Hematopoietic multipotent progenitor cell treated with erythropoietin and hydrocortisone succinate and interleukin-3 and kit ligand, for 6 days (in vitro differentiated cells): ENCODE measurements at places on chromosomes 16 and 17.

DNA sequence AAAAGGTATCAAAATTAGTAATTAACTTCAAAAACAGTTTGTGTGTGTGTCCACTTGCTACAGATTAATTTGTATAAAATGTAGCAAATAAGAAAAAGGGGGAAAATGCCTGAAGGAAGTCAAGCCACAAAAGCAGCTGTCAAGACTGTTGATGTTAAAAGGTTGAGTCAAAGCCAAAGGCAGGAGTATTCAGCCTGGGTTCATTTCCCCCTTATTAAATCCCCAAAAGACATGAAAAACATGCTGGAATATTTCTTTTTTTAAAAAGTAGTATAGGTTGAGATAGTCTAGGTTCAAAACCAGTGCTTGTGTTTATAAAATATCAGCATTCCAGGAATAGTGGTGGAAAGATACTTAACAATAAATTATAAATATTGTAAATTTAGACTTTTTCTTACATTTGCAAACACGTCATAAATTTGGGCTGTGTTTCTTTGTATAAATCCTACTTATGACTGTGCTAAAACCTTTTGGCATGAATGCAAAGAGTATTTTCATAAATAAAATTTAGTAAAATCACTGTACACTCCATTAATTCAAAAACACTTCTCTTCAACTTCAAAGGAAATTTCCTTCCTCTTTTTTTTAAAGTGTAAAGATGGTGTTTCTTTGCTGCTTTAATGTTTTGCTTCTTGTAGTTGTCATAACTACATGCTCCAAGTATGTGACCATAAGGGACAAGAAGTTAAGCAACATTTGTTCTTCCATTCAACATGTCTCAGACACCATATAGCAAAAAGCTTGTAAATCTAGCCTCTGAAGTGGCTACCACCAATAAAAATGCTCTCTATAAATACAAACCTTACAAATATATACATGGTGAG, 72.0 kb downstream of the SKAP1 start:
- no peak for DNase-seq

DNA sequence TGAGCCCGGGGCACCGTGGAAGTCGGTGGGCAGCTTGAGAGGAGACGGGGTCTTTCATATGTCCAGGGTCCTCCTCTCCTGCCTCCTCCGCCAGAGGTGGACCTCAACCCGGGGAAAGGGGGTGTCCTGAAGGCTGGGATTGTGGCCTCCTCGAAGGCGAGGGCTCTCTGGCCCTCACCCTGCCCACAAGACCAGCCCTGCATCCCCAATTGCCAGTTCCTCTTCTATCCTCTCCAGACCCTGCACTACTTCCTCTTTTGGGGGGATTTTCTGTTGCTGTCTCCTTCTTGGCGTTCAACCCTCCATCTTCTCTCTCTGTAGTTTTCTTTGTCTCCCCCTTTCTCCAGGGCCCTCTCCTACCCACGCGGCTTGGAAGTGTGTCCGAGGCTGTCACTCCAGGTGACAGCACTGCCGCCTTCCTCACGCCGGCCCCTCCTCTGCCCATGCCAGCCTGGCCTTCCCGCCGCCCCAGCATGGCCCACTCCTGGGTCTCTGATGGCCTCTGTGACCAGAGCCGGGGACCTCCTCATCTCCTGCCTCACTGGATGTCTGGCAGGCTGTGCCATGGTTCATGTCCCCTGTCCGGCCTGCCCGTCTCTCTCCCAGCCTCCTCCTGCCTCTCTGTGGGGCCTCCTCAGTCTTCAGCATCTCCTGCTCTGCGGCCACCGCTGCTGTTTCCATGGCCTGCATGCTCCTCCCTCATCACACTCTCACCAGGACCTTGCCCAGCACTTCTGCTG, 2.4 kb upstream of the ITGAX start:
- DNase-seq, result peak; percentile 66

GRCh38 chr16:87945351-87946042, 5.7 kb upstream of the BANP start:
- peak; percentile 52 for DNase-seq

GRCh38 chr16:68646953-68647659, 2.0 kb downstream of the CDH3 start:
- DNase-seq, result no peak

DNA sequence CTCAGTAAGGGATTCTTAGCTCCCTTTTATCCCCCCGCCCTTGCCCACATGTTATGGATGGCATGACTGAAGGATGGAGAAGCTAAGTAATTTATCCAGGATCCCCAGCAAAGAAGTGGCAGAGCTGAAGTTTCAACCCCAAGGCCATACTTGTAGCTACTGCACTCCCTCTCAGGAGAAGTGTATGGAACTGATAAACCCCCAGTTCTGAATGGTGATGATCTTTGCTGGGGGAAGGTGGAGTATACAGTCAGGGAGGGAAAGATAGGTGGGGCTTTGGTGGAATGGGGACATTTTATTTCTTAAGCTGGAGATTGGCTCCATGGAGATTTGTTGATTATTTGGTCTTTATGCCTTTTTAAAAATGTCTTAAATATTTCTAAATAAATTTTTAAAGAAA, 58.3 kb downstream of the TNRC6C start:
- DNase-seq, result peak; percentile 66

DNA sequence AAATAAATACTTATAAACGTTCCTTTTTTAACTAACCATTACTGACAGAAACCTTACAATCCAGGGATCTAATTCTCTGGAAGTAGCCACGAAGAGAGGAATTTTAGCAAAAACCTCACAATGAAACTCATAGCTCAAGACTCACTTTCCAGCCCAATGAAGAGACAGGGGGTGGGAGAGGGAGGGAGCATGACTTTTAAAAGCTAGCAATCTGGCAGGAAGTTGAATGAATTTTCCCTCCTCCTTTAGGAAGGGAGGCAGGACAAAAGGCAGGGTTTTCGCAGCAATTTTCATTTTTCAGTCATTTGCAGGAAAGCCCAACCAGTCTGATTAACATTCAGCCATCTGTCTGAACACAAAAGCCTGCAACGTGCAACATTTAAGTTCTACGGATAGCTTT, 381.5 kb upstream of the PSMD7 start:
- DNase-seq, result no peak

- DNase-seq, result no peak
Measured at GRCh38 chr16:50267151-50267631, 840 bp downstream of the ADCY7 start.

- no peak for DNase-seq
Measured at GRCh38 chr17:7631398-7632380, 1.8 kb downstream of the SHBG start.

GRCh38 chr17:47699536-47699840, 5.5 kb downstream of the TBKBP1 start:
- no peak for DNase-seq

DNA sequence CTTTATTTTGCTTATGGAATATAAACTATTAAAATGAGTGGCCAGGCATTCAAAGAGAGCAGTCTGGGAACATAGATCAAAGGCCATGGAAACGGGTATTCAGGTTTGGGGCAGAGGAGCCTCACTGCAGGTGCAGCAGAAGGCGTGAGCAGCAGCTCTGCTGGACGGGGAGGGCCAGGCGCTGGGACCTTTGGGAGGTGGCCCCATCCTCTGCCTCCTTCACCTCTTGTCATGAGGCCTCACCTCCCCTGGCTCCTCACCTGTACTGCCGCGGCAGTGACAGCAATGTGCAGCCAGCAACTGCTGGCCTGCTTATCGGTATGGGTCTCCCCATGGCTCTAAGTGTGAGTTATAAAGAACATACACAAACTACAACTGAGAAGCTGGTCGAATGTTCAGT, 109.4 kb downstream of the CDK5R1 start:
- DNase-seq, result no peak

GRCh38 chr17:77830816-77831473, 127.6 kb upstream of the TNRC6C start:
- DNase-seq, result no peak

- DNase-seq, result peak; percentile 51
Measured at GRCh38 chr17:4365628-4366326, 698 bp downstream of the UBE2G1 start.

GRCh38 chr16:87853411-87854052, 15.8 kb downstream of the SLC7A5 start:
- DNase-seq, result peak; percentile 97

DNA sequence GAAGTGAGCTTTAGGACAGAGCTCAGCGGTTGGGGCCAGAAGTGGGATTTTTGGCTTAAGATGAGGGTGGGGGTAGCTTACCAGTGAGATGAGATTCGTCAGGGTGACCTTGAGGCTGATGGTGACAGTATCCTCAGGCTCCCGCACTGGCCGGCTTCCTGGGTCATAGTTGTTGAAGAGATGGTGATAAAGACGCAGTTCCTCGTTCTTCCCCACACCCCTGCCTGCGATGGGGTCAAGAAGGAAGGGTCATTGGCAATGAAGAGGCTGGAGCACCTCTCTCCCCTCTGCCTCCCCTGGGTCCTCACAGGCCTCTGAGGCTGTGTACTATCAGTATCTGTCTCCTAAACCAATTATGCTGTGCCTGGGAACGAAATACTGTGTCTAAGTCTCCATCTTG, 358 bp downstream of the CHRNE start:
- no peak for DNase-seq

DNA sequence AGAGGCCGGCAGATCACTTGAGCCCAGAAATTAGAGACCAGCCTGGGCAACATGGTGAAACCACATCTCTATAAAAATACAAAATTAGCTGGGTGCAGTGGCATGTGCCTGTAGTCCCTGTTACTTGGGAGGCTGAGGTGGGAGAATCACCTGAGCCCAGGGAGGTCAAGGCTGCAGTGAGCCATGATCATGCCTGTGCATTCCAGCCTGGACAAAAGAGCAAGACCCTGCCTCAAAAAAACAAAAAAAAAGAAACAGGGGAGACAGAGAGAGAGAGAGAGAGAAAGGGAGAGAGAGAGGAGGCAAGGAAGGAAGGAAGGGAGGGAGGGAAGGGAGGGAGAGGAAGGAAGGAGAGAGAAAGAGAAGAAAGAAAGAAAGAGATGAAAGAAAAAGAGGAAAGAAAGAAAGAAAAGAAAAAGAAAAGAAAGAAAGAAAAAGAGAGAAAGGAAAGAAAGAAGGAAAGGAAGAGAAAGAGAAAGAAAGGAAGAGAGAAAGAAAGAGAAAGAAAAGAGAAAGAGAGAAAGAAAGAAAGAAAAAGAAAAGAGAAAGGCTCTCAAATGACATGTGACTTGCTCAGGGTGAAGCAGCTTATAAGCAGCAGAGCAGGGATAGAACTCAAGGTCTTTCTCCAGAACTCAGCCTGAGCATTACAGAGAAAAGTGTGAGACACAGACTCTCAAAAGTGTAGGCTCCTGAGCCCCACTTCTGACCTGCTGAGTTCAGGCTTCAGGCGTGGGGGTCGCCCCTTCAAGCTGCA, 15.5 kb downstream of the CX3CL1 start:
- no peak for DNase-seq

GRCh38 chr17:40966848-40967247, at the start of gene KRT39:
Gene KRT39, minus strand, starts transcription at chr17:40966948. Its CDS starts 92 bp downstream, at chr17:40966856.
- no peak for DNase-seq

DNA sequence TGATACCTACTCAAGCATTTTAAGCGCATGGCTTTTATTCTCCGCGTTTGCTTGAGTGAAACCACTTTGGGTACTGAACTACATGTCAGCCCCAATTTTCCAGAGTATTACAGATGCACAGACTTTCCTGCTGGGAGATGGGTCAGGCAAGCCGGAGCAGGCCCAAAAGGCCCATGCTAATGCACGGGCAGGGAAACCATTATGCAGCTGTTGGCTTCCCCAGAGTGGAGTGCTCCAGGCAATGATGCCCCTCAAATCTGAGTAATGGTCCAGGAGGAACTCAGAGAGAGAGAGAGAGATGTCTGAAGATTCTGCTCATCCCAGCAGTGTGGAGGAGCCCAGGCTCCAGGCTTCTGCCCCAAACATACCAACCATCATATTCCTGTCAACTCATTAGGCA, 80.2 kb downstream of the CDH11 start:
- no peak for DNase-seq

DNA sequence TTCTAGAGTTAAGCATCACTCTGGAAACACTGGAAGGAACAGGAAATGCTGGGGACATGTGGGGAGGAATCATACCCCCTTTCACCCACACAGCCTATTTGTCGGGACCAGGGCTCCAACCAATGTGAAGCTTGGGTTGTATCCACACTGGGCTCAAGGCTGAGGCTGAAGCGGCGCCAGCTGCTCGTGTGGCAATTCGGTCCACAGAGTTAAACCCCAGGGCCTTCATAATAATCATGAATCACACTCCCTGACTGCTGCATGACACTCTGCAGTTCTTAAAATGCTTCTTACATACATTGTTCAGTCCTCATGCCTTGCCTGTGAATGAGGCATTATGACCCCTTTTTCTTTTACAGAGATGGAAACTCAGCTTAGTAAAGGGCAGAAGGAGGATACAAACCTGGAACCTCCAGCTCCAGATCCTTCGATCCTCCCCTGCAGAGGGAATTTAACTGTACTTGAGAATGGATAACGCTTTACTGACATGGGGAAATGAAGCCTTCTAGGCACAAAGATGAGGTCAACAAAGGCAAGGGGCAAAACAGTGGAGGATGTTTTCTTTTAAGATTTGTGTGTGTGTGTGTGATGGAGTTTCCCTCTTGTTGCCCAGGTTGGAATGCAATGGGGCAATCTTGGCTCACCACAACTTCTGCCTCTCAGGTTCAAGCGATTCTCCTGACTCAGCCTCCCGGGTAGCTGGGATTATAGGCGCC, 72.7 kb downstream of the SOX9 start:
- DNase-seq, result no peak

DNA sequence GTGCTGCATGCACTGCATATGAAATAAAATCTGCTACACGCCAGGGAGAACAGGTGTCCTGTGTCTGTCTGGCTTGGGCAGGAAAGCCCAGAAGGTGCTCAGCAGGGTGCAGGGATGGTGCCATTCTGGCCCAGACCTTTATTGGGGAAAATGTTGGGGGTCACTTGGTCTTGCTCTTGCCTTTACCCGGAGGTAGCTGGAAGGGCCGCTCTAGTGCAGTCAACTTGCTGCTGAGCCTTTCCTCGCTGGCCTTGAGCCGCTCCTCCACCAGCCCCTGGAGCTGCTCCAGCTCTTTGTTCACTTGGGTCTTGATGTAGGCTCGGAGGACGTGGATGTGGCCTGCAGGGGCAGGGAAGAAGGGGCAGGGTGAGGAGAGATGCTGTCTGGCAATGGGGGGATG, 4.5 kb downstream of the CFAP119 start:
- DNase-seq, result no peak

- DNase-seq, result no peak
Measured at GRCh38 chr16:49740256-49740655, 115.7 kb downstream of the ZNF423 start.
